ENCODE measurements at places on chromosomes 12 and 14. TPM values are rescaled to one million over a fixed set of nuclear protein-coding genes. Genes with fewer than 3 reads are reported as not detected.

Gene C14orf39
- total RNA-seq = 2.1 TPM

Gene RERGL
- total RNA-seq = not detected

Gene NAV3
- 24.1 TPM for total RNA-seq

Gene KLHDC1
- 0.94 TPM for total RNA-seq

Gene SLC17A8
- not detected for total RNA-seq

Gene SERPINA12
- total RNA-seq = not detected

- DNase-seq = no peak
Observed at GRCh38 chr14:65065719-65066118, 36.6 kb downstream of the MAX start.

DNA sequence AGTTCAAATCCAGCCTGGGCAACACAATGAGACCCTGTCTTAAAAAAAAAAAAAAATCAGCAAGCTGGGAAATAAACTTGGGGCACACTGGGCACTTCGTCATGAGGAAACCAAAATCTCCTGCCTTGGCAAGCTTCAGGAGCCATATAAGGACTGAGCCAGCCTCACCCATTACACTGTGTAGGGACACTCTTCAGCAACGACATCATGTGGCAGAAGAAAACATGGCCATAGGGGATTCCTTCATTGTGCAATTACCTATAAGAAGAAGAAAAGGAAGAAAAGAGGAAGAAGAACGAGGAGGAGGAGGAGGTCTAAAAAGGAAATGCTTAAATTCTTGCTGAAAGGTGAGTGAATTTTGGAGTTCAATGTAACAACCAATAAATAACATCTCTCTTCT is 26.1 kb upstream of the IFNG start:
- no peak for DNase-seq

DNA sequence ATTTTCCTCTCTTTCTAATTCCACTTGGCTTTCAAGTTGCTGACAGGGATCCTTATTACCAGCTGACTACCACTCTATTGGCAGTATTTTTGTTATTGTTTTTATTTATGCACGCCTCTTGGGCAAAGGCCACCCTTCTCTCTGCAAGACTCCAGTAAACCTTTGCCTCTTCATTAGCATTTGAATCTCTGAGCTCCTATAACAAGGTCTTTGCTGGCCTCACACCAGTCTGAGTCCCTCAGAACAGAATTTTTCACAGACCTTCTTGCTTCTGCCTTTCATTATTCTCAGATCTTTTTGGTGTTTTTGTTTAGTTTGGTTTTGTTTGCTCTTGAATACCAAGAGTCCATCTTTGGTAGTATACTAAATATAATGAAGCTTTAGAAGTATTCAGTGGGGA is 145.9 kb downstream of the PDZRN4 start:
- no peak for DNase-seq

- peak; percentile 45 for DNase-seq
Observed at GRCh38 chr12:120640861-120641833, 721 bp downstream of the CABP1 start.

GRCh38 chr12:1660304-1661187 is 30.3 kb upstream of the ADIPOR2 start:
- DNase-seq = no peak

DNA sequence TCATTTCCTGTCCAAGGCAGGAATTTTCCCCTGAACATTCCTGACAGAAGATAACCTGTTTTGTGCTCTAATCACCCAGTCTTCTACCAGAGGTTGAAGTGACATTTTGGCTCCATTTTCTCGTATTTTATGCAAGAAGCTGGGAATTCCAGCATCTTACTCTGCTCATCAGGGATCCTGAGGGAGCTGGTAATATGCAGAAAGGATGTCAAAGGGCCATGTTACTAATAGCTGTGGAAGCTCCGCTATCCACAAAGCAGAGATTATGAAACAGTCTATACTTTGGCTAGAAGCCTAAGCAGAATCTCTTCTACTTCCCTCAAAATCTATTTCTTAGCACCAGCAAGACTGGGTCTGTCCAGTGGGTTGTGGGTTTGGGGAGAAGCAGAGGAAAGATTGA is 613.0 kb downstream of the DIO2 start:
- DNase-seq = peak; percentile 89

- DNase-seq = no peak
Observed at GRCh38 chr12:116615141-116615861, 56.1 kb downstream of the MAP1LC3B2 start.

GRCh38 chr14:94612580-94613554 is 676 bp downstream of the SERPINA3 start:
- peak; percentile 44 for DNase-seq

GRCh38 chr12:57086493-57087009 is 2.4 kb upstream of the NAB2 start:
- DNase-seq = peak; percentile 62

DNA sequence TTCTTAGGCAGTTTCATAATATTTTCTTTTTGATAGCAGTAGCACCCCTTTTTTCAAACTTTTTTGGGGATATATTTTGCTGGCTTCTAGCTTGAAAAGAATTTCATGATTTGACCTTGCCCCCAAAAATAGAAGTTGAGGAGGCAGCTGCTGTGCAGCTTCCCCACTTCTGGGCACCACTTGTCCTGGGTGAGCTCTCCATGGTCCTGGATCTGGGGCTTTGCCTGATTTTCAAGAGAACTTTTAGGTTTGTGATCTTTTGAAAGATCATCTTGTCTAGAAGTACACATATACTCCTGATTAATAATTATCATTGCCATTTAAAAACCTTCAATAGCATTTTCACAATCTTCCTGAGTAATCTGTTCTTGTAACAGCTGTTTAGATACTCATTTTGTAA is 271.6 kb downstream of the NPAS3 start:
- DNase-seq = peak; percentile 18

- no peak for DNase-seq
Observed at GRCh38 chr12:113432986-113433385, 10.8 kb downstream of the SDSL start.
